Thoracic aorta (tissue), 2 donors: ENCODE measurements at places on chromosomes 2 and 18. TPM values are rescaled to one million over a fixed set of nuclear protein-coding genes. Genes with fewer than 3 reads are reported as not detected.

Gene SNED1
- 206 TPM for total RNA-seq

Gene NT5DC4
- not detected for total RNA-seq

Gene SP9
- total RNA-seq: not detected

Gene DHX57
- total RNA-seq: 50.4 TPM

Gene SH3BP4
- total RNA-seq: 24.0 TPM

Gene ZSWIM2
- not detected for total RNA-seq

Gene C2orf80
- not detected for total RNA-seq

Gene SLC14A1
- total RNA-seq: 76.3 TPM

Gene ZNF892
- total RNA-seq: 22.9 TPM

Gene SPDYA
- total RNA-seq: 3.0 TPM

Gene SCN9A
- total RNA-seq: 3.8 TPM

Gene KCNG3
- not detected for total RNA-seq

Gene MAL
- total RNA-seq: not detected

Gene PTCD3
- 129 TPM for total RNA-seq

Gene FOXI3
- not detected for total RNA-seq

Gene ANKRD53
- 4.6 TPM for total RNA-seq

Gene RAD51AP2
- not detected for total RNA-seq

Gene KCNK3
- 6.9 TPM for total RNA-seq

Gene UBR3
- total RNA-seq: 98.6 TPM

Gene GRP
- total RNA-seq: not detected

Gene CD302
- total RNA-seq: 115 TPM

Gene FBXO15
- total RNA-seq: 1.8 TPM

Gene EGR4
- not detected for total RNA-seq

Gene IL18RAP
- 32.1 TPM for total RNA-seq

Gene REEP1
- total RNA-seq: 20.9 TPM

Gene LRRTM1
- not detected for total RNA-seq

Gene NTSR2
- not detected for total RNA-seq

Gene MRO
- 6.3 TPM for total RNA-seq

Gene IMPACT
- total RNA-seq: 21.5 TPM

Gene ASB18
- not detected for total RNA-seq

Gene GALNT5
- total RNA-seq: 3.7 TPM

Gene PXDN
- 114 TPM for total RNA-seq

Gene EVX2
- not detected for total RNA-seq

Gene CPLX4
- not detected for total RNA-seq

Gene CCDC148
- not detected for total RNA-seq

Gene CLEC4F
- total RNA-seq: 0.54 TPM

Gene LPIN1
- 55.8 TPM for total RNA-seq

Gene ERICH2
- not detected for total RNA-seq

Gene ACOXL
- total RNA-seq: not detected

Gene CENPA
- not detected for total RNA-seq

Gene NGEF
- total RNA-seq: 3.6 TPM

Gene CLHC1
- total RNA-seq: 0.28 TPM

Gene PDE1A
- total RNA-seq: 31.7 TPM

Gene SERPINB5
- total RNA-seq: 0.41 TPM

Gene IL36B
- not detected for total RNA-seq

Gene MAP4K4
- 147 TPM for total RNA-seq

Gene SCYGR4
- not detected for total RNA-seq

Gene GPR35
- total RNA-seq: 3.4 TPM

Gene DSC3
- 3.0 TPM for total RNA-seq

Gene HOXD10
- not detected for total RNA-seq

Gene CYS1
- 13.5 TPM for total RNA-seq
